Stimulated activated CD8-positive, alpha-beta memory T cell treated with anti-CD3 and anti-CD28 coated beads, Interleukin-4, amount 100 ng/mL, for 1 hour (primary cell): ENCODE measurements at places on chromosomes 6 and 20.

- no peak for DNase-seq
Observed at GRCh38 chr20:17503301-17504065, 27.7 kb downstream of the BFSP1 start.

DNA sequence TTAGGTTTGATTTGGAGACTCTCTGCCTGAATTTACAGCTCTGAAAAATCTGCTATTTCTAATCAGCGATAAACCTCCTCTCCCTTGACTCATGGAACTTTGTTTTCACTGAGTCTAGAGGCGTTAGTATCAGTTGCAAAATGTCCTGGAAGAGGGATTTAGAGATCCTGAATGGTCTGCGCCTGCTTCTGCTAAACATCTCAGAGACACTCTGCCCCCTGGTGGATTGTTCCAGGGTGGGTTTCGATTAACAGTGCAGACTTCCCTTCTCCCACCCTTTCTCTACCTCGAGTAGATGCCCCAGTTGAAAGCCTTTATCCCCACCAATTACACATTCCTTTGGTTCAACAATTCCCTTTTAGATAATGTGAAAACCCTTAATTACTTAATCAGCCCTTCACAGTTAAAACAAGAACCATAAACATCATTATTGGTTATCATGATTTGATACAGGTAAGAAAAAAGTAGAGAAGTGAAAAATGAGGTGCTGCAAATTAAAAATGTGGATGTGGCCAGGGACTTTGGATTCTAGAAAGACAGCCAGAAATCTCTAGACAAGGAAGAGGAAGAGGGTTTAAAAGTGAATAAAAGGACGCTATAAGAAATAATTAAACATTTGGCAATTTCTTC is 5.5 kb downstream of the HTR1B start:
- DNase-seq: no peak

GRCh38 chr6:111711984-111712752 is 106.5 kb upstream of the TRAF3IP2 start:
- DNase-seq: no peak

DNA sequence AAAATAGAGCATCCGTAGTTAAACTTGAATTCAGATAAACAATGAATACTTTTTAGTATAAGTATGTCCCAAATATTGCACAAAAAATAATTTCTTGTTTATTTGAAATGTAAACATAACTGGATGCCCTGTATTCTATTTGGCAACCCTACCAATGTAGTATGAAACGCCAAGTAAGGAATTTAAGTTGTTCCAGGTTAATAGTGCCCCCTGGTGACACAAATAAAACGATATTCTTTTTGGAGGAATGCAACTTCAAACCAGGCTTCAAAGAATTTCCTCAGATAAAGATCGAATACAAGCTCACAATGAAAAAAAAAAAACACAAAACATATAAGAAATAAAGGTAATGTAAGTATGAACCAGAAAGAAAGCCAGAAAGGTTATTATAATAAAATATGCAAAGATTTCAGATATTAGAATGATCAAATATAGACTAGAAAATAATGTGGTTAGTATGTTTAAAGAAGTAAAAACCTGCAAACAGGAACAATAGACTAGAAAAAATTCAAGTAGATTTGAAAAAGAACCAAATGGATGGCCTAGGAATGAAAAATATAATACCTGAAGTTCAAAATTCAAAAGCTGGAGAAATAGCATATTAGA is 18.4 kb upstream of the AKAP7 start:
- DNase-seq: no peak

DNA sequence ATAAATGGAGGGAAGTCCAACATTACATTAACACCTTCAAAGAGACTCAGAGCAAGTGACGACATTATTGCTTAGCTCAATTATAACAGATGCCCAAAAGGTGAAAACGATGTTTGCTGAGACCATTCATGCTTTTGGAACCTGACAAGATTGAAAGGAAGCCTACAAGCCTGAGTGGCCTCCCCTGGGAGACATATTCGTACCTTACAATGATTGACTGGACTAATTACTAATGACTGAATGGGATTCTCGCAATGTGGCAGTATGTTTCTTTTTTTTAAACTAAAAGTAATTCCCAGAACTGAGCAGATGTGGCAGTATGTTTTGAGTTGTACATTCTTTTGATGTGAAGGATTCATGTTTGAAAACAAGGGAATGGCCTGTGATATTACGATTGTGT is 49.9 kb downstream of the VEGFA start:
- no peak for DNase-seq

GRCh38 chr6:118993803-118994251 is 58.9 kb upstream of the MCM9 start:
- no peak for DNase-seq

DNA sequence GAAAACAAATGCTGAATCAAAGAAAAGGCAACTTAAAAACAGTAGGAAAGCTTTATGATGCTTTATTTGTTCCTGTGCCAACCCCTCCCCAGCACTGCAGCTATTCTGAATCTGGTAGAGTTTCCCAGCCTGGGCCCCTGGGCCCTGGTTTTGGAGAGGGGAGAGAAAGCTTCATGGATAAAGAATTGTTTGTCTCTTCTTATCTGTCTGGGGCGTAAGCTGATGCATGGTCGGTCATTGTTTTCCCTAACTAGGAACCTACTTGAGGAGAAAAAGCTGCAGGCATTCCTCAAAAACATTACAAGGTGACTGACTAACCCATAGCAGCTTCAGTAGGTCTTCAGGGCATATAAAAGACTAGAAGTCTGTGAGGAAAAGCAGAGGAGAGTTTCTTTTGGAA is 758.1 kb upstream of the EPHA7 start:
- no peak for DNase-seq

- DNase-seq: no peak
Observed at GRCh38 chr20:41089555-41089954, 47.8 kb upstream of the PLCG1 start.

DNA sequence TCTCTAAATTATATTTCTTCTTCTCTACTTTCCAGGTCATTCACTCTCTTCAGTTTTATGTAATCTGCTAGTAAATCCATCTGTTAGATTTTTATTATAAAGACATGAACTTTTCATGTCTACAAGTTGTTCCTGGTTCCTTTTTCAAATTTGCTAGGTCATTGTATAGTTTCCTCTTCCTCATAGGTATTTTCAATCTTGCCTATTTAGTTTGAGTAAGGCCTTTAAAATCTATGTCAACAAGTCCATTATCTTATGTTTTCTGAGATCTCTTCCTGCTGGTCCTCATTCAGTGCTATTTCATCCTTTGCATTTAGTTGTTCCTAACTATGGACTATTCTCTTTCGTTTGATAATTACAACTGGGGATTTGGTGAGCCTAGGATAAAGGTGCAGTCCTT is 11.0 kb downstream of the RRBP1 start:
- no peak for DNase-seq

DNA sequence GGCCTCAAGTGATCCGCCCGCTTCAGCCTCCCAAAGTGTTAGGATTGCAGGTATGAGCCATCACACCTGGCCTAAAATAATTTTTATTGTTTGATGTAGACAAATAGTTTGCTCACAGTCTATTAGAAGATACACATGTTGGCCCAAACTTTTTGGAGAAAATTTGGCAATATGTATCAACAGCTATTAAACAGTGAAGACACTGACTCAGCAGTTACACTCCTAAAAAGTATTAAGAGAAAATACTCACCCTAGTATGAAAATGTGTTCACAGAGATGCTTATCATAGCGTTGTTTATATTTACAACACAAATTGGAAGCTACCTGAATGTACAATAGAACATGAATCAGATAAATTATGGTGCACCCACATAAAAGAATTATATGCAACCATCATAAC is 173.1 kb downstream of the WDR27 start:
- DNase-seq: no peak

DNA sequence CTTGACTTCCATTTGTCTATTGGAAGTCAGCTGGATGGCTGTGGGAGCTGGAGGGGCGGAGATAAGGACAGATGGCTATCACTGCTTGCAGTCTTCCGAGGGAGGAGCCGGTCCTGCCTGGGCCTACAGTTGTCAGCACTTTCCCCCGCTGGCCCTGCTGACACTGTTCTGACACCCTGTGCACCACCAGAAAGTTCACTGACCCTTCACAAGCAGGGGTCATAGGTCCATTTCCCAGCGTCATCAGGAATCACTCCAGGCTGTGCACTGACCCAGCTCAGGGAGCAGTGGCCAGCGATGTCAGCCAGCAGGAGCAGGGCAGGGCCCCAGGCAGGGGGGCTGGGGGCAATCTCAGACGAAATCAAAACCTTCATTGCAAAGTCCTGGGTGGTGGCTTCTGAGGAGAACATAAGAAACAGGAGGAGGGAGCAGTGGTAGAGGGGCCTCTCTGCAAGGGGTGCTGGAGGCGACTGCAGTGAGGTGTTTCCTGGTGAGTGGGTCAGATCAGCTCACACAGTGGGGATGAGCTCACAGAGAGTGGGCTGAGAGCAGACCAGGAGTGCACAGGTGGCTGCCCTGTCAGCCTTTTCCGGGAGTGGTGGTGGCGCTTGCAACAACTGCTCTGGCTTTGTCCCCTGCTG is 26.5 kb upstream of the PLEKHG1 start:
- DNase-seq: no peak
